ENCODE measurements at places on chromosomes 7 and 10. TPM values are rescaled to one million over a fixed set of nuclear protein-coding genes. Genes with fewer than 3 reads are reported as not detected.

Gene SVOPL
- 2.3 TPM for total RNA-seq

- no peak for DNase-seq
These were observed 84.1 kb downstream of the MKI67 start for GRCh38 chr10:128042131-128042610.

DNA sequence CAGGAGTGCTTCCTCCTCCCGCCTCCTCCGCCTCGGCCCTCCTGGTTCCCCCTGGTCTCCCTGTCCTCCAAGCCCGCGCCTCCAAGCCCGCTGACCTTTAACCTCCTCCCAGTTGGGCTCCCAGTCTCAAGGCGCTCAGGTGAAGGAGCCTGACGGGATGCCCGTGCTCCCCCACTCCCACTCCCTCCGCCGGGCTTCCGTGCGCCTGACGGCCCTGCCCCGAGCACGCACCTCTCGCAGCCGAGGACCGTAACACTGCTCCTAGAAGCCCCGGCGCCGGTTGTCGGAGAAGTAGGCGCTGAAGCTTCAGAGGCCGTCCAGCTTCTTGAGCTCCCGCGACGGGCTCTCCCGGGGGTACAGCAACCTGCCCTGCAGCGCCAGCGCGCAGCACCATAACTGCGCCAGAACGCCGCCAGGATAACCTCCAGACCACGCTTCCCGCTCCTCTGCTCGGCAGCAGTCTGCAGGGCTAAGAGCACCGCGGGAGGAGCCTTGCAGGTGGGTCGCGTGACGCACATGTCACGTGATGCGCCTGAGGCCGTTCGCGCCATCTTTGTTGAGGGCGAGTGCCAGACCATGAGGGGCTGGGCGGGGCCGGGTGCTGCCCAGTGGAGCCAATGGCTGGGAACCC lies 71.0 kb upstream of the ZNF479 start:
- no peak for DNase-seq

Gene SFTPA1
- not detected for total RNA-seq

Gene CTAGE4
- total RNA-seq = 7.5 TPM

DNA sequence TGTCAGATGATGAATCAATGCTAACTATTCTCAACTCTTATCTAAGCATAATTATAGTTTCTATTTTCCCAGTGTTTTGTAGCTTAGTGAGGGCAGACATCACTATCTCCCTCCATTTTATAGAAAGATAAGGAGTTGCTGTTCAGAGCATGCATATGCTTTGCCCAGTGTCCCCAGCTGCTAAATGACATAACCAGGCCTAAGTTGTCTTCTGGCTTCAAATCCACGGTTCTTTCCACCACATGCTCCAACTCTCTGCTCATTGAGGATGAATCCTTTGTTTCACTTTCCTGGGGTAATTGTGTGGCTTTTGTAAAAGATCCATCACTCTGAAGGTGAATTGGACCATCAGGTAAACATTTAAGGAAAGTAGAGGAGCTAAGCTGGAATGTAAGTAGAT lies 134.0 kb downstream of the SNX10 start:
- no peak for DNase-seq

- no peak for DNase-seq
These were observed 56.2 kb upstream of the SEPHS1 start for GRCh38 chr10:13404305-13404759.

Gene FGFBP3
- 10.5 TPM for total RNA-seq

DNA sequence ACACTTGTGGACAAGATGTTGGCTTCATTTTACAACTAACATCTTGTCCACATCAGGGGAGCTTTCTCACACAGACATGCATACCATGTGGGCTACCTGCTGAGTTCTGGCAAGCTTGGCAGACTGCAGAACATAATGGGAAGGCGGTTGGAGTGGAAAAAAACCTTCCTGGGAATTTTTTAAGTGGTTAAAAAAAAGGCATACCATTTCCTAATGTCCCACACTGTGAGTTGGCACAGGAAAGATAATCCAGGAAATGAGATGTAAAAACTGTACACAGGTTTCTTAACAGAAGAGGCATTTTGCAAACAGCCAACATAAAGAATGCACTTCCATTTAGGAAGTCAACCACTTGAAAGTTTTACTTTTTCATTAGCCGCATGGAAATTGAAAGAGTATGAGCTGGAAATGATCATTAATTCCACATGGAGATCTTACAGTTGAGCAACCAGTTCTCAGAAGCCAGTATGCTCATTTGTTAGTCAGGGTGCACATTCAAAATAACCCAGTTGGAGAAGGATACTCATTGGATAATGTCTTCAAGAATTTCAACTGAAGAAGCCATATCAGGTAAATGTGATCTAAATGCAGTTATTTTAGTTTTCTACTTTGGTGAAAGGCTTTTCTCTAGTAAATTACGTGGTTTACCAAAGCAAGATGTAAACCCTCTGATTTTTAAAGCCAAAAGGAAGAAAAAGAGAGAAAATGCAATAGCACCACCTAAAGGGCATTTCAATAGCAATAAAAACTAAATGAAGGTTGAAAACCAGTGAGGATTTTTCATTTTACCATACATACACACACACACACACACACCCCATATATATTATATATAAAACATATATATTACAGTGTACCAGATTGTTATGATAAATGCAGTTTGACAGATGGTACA lies 194.0 kb downstream of the TAX1BP1 start:
- peak; percentile 57 for DNase-seq

GRCh38 chr10:126504761-126505112 lies 116.5 kb upstream of the ADAM12 start:
- DNase-seq = no peak

Gene CFAP69
- total RNA-seq = 2.0 TPM

GRCh38 chr10:110486680-110487410 lies 10.9 kb upstream of the DUSP5 start:
- no peak for DNase-seq

Gene GLI3
- 6.7 TPM for total RNA-seq

Gene UCMA
- not detected for total RNA-seq

DNA sequence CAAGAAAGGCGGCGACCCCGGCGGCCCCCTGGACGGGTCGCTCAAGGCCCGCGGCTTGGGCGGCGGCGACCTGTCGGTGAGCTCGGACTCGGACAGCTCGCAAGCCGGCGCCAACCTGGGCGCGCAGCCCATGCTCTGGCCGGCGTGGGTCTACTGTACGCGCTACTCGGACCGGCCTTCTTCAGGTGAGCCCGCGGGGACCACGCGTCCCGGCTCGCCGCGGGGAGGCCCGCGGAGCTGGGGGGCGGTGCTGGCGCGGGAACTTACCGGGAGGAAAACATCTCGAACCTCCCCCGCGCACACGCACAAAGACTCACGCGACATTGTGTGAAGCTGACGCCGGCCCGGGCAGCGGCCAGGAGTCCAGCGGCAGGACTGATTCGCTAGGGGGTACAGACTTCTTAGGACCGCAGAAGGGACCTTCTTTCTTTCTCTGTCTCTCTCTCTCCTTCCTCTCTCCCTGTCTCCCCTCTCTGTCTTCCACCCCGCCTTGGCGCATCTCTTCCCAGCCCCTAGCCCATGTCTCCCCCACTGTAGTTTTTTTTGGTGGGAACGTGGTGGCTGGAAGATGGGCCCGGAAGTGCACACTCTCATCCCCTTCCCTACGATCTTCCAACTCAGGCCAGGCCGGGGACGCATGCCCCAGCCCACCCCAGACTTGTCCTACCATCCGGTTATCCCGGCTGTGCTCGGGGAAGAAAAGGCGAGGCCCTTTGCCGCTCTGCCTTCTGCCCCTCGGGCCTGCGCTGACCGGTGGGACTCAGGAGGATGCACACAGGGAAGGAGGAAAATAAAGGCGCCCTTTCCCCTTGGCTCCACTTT lies 1.2 kb downstream of the EN2 start:
- DNase-seq = peak; percentile 75

DNA sequence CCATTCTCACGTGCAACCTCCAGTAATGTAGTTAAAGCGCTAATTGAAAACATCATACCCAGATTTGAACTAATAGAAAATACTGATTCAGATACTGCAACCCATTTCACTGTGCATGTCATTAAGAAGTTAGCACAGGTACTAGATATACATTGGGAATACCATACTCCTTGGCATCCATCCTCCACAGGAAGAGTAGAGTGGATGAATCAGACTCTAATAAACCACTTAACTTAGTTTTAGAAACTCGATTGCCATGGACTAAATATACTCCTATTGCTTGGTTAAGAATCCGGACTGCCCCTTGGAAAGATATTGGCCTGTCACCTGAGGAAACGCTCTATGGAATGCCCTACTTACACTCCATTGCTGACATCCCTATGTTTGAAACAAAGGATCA lies 9.5 kb downstream of the AKR1B15 start:
- no peak for DNase-seq

DNA sequence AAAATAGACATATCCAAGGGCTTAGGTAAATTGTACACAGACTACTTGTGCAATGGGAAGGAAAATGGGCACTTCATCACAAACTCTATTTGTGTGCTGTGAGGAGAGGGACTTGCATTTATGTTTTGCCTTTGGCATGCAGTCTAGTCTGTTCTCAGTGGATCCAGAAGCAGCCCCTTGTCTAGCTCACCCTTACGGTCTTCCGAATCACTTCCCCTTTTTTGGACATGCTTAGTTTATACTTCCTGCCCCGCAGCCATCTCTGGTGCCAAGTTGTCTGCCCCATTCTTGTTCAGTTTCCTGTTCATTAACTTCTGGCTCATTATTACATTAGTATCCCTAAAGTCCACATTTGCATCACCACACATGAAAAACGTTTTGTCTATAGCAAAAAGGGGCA lies 161.6 kb downstream of the NRCAM start:
- DNase-seq = no peak

GRCh38 chr7:135501402-135501801 lies 8.5 kb downstream of the CNOT4 start:
- no peak for DNase-seq

DNA sequence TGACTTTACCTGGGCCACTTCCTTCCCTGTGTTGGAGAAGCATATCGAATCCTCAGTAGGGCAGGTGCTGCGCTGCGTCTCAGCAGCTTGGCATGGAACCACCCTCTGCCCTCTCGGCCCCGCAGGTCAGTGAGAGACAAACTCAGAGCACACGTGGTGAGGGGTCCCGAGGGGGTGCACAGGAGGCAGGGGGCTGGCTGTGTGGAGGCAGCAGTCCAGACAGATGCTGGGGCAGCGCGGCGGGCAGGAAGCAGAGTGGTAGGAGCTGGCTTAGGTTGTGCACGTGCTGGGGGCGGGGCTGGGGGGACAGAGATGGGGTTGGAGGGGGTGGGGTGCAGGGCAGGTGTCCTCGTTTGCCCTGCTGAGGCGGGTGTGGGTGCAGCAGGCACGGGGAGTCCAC lies 33.1 kb downstream of the NUB1 start:
- peak; percentile 45 for DNase-seq

DNA sequence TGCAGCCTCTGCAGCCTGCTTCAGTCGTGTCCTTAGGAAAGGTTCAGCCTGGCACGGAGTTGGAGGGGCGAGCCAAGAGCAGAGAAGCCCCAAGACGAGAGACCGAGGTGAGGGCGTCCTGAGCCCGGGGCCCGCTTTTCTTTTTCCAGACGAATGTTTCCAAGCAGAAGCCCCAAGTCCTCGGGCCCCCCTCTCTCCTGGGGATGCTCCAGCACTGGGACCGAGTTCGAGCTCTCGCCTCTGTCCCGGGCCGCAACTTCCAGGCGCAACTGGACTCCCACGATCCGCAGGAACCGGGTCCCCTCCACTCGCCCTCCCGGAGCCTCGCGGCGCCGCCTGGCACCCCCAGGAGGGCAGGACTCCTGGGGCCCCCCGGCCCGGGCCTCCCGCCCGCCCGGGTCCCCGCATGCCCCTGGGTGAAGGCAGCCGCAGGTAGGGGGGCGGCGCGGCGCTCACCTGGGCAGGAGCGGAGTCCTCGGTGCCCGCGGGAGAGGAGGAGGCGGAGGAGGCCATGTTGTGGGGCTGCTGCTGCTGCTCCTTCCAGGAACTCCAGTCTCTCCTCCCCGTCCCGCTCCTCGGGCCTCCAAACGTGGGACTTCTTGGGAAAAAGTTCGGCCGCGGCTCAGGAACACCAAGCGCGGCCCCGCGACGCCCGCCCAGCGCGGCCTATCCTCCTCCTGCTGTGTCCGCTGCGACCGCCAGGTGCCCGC lies 45.3 kb upstream of the CDK1 start:
- peak; percentile 89 for DNase-seq

Gene PCGF5
- 4.8 TPM for total RNA-seq

Gene CH25H
- total RNA-seq = not detected

Gene EBF3
- 1.4 TPM for total RNA-seq

- DNase-seq = peak; percentile 70
These were observed 74.4 kb upstream of the PDZD8 start for GRCh38 chr10:117449636-117450035.

Gene HILPDA
- 26.0 TPM for total RNA-seq

Gene PRLHR
- total RNA-seq = not detected

DNA sequence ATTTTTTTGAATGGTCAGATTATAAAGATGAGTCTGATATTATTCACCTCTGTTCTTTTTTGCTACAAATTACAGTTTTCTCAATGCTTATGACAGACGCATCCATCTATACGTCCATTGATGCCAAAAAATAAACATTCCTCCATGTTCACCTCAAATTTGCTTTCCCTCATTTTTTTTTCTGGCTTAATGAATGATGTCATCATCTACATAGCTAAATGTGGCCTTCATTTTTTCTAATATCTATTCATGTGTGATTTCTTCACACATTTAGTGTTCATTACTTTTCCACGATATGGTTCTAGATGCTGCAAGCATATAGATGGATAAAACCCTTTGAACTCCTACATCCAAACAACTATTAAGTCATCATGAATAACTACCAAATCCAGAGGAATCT lies 163.1 kb downstream of the MAGI2 start:
- no peak for DNase-seq

DNA sequence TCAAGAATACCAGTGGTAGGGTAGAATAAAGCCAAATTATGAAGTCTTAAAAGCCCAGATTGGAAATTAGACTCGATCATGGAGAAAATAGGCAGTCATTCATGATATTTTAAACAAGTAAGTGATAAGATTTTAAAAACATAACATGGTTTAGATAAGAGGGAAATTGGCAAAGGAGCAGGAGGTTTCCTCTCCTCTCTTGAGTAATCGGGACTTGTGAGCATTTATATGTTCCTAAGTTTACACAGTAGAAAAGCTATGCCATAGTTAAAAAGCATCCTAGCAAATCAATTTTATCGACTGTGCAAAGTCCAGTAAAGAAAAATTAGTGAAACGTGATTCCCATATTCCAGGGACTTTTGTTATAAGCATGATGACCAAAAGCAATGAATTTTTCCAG lies 313.2 kb downstream of the AHR start:
- DNase-seq = no peak

DNA sequence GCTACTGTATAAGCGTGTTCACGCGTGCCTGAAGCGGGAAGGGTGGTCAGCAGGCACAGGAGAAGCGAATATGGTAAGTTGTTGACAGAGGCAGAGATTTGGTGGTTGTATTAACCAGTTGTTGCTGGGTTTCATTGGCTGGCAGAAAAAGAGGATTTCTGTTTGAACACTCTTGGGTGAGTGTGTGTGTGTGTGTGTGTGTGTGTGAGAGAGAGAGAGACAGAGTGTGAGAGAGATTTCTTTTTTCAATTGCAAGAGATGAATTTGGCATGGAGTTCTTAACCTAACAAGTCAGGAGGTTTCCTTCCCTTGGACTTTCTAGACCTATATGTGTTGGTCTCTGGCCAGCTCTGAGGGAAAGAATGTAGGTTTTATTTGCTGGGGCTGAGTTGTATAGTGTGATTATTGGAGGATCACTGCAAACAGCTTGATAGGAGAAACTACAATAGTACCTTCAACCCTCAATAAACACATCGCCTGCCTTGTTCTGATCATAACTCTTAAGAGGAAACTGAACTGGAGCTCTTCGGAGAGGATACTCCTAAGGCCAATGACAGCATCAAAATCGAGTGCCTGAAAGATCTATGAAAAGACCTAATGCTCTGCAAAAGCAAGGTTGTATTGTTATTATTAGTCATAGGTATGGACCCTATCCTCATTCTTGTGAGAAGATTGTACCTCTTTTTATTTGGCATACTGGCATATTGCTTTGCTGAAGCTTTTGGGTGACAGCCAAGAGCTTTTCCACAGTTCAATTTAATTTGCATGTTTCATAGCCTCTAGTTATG lies 1.2 kb downstream of the MCU start:
- no peak for DNase-seq
